Stimulated activated CD8-positive, alpha-beta memory T cell treated with anti-CD3 and anti-CD28 coated beads, Interleukin-4, amount 100 ng/mL, for 48 hours (primary cell): ENCODE measurements at places on chromosomes 3 and 15.

DNA sequence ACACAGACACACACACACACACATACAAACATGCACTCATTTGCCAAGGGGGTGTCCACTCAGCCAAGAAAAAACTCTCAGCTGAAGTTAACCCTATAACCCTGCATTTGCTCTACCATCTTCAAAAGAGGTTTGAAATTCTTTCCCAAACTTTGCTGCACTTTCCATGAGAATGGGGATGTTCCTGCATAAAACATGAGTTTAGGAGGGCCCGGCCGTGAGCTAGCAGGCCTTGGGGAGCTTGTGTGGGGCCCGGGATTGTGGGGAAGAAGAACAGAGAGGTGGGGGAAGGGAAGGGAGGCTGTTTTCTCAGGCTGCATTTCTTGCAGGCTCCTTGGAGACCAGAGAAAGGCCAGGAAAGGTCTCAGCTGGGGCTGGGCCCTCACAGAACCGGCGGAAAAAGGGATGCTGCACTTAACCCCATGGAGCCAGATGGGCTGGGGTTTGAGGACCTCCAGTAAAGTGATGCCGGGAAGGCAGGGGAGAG is 40.8 kb downstream of the SEMA5B start:
- DNase-seq: no peak

DNA sequence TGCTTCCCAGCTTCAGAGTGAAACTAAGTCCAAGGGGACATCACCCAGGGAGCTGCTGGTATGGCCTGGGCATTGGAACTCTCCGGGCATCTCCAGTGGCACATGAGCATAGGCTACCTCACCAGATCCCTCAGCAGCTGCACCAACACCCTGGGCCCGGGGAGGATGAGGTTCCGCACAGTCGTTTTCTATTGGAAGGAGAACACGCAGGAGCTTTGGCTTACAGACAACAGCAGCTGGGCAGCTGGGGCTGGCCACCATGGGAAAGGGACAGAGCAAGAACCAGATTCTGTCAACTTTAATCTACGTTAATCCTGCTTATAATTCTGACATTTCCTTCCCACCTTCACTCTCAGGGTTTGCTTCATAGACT is 65.5 kb downstream of the MYO1E start:
- no peak for DNase-seq

GRCh38 chr3:15633766-15634598 is 32.4 kb downstream of the BTD start:
- no peak for DNase-seq

GRCh38 chr3:2810723-2811122 is 299.5 kb downstream of the IL5RA start:
- DNase-seq: no peak

DNA sequence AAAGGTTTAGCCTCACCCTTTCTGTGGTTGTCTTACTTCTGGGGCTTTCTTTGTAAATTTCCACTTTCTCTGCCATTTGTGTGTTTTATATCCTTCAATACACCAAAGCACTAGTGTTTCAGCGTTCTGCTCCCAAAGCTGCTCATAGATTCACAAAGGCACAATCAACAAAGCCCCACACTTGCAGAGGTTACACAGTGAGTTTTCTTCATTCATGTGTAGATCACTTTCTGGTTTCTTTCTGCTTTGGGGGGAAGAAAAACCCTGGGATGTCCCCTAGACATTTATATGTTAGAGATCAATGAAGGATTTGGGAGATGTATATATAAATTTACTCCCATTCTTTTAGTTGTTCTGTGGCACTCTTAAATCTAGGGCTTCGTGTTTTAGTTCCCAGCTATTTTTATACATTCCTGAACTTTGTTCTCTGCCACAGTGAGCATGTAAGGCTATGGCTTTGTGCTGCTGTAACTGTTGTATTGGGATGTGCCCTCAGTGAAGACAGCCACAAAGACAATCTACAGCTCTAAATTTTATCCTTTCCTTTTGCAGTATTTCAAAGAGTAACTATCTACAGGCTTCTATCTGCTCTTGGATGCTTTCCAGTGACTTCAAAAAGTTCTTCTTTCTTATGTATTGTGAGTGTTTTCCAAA is 636.5 kb downstream of the ZBBX start:
- no peak for DNase-seq

DNA sequence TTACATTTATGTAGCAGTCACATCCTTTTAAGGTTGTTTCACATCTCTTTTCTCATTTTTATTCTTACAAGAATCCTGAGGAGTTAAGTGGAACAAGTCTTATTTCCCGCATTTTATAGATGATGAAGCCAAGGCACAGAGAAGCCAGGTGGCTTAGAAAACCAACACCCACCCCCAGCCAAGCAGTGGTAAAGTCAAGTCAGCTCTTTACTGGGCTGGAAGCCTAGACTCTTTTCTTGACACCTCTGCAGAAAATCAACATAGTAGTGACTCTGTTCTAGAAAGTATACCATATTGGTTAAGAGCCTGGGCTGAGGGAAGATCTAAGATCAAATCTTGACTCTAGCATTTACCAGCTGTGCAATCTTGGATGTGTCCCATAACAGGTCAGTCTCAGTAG is 195.7 kb downstream of the KCNAB1 start:
- no peak for DNase-seq
